AG20443 (cell line): ENCODE measurements at places on chromosomes 7 and 10.
A peak's percentile ranks its signal among the peaks of the same experiment; 100 is the strongest.

GRCh38 chr10:90751107-90751997 is 106.5 kb downstream of the HTR7 start:
- peak; percentile 57 for DNase-seq

GRCh38 chr10:53162856-53163255 is 390.3 kb upstream of the MBL2 start:
- no peak for DNase-seq

- no peak for DNase-seq
Observed at GRCh38 chr7:22563032-22563501, 63.1 kb upstream of the STEAP1B start.

GRCh38 chr10:132714986-132715775 is 70.8 kb downstream of the NKX6-2 start:
- no peak for DNase-seq

DNA sequence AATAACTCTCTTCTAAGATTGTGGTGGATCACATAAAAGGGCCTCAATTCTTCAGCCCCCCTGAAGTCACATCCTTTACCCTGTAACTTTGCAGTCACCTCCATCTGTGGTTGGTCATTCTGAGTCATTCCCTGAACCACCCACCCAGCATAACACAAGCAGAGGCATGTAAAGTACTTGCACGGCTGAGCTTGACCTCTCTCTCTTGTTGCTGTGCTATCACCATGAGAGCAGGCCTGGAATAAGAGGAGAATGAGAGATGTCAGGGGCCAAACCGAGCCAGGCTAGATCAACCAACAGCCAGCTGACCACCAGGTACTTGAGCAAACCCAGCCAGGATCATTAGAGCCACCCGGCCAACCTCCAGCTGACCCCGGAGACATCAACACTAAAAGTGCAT is 13.5 kb upstream of the STK17A start:
- DNase-seq: peak; percentile 54

DNA sequence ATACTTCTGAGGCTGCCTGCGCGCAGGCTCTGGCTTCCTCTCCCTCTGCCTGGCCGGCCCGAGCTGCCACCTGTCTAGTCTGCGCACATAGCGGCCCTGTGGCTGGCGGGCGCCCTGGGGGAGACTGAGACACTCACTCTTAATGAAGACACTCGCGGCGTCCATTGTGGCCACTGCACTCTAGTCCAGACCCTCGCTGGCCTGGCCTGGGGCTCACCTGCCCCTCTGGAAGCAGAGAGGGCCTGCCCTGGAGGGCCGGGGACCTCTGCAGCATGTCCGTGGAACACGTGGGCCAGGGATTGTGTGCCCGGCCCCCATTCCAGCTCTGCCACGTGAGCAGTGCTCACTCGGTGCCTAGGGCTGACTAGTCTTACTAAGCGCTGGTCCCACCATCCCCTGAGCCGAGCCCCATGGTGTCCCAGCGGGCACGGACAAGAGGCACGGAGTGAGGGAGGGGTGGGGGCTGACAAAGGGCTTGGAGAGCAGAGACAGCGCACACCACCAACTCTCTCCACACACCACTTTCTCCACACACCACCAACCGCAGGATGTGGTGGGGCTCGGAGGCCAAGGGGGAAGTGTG is 149.3 kb downstream of the ELFN1 start:
- no peak for DNase-seq

GRCh38 chr10:28211759-28212158 is 91.1 kb downstream of the MPP7 start:
- no peak for DNase-seq

DNA sequence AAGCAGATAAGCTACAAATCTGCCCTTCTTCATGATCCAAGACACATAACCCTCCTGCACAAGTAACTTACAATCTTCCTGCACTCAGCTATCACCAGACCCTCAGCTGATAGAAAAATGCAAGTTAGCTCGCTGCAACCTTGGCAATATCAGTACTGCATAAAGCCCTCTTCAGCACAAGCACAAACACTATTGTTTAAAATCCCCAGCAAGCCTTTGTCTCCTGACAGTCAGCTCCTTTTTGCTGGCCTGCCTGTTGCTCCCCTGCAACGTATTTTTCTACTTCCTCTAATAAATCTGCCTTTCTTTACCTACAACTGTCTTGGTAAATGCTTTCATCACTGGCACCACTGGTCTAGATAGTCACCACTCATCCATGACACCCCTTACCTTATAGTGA is 59.8 kb downstream of the BAMBI start:
- DNase-seq: no peak

- no peak for DNase-seq
Observed at GRCh38 chr10:42976351-42977031, 100.4 kb upstream of the RET start.

GRCh38 chr10:4720463-4720862 is 105.5 kb upstream of the AKR1E2 start:
- no peak for DNase-seq

DNA sequence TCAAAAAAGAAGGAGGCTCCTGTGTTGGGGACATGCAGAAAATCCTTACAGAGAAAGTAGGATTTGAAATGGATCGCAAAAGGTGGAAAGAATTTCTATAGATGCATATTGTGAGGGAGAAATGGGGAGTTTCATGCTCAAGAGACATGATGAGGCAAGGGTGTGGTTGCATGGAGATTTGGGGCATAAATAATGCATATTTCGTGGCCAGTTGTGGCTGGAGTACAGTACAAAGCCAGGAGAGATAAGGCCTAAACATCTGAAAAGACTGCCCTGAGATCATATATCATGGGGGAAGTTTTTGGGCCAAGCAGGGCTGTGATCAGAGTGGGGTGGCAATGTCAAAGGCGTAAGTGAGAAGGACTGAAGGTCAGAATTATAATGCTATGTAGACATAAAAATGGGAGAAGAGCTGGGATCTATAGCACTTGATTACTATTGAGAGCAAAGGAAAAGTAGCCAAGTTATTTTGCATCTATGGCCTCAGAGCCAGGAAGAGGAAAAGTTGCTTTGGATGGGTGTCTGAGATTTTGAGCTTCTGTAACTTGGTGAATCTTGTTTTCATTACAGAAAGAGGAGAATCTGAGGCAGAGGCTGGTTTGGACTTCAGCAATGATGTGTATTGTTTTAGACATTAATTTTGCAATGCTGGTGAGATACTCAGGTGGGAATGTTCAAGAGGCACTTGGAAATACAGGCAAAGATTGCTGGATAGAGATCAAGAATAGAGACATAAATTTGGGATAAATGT is 166.6 kb downstream of the INHBA start:
- DNase-seq: no peak

- DNase-seq: no peak
Observed at GRCh38 chr10:28367929-28368484, 65.1 kb upstream of the MPP7 start.

DNA sequence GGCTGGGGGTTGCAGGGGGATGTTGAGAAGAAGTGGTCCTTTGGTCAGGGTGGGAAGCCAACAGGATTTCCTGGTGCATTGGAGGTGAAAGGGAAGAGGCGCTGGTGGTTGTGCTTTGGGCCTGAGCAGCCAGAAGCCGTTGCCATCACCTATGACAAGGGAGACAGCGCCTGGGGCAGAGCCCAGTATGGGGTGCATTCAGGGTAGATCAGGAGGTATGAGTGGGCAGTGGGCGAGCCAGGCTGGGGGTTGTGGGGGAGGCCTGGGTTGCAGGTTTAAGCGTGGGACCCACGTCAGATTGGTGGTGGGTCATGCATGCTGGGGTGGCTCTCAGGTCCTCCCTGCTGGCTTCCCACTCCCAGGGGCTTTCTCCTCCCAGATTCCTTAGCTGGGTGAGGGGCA is 6.3 kb upstream of the PILRB start:
- no peak for DNase-seq

GRCh38 chr10:14583252-14583651 is 191.4 kb downstream of the FAM107B start:
- no peak for DNase-seq

- no peak for DNase-seq
Observed at GRCh38 chr7:157552295-157552993, 215.6 kb downstream of the DNAJB6 start.

DNA sequence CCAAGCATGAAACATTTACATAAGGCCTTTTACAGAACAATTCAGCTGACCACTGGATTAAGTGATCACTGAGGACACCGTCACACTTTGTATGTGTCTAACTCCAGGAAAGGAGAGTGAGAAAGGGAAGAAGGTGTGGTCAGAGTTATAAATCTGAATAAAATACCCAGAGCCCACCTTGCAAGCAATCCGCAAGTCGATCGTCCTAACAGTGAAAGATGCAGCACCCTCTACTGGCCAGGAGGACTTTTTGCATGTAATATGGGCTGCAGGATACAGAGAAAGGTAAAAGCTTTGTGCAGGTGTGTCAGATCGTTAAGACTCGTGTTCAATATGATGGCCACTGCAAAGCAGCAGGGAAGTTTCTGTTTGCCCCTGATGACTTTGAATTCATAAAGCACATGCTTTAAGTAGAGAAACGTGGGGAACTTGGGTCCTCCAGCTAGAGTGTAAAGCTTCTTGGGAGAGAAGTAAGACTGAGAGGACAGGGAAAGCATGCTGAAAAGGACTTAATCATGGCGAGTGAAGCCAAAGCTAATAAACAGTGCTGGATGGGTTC is 68.5 kb upstream of the BMPER start:
- DNase-seq: no peak

DNA sequence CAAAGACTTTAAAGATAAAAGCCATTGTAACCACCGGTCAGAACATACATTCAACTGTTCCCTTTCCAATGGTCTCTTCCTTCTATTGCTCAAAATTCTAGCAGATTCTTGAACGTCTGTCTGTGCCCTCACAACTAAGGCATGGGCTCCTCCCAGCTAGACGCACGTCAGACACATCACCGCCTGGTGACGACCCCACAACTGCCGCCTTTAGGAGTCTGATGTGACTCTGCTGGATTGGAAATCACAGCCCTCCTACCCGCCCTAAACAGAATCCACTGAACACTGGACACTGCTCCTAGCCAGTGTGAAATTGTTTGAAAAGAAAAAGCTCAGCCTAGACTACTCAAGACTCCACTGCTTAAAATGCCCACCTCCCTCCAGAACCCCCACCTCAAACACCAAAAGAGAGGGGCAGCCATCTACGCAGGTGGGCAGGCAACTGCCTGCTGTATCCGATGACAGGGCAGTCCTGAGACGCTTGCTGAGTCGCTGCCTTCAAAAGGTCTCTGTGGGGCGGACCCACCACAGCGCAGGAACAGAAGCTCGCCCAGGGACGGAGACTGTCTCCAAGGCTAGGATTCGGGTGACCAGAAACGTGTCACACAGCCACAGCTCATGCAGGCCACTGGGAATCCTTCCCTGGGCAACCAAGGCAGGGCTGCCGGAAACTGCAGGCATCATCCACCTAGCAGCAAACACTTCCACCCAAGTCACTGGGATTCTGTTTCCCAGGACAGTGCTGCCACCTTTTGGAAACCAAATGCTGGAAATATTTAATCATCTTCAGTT is 34.7 kb downstream of the GSDME start:
- DNase-seq: peak; percentile 53

GRCh38 chr10:131803860-131804425 is 96.9 kb upstream of the PPP2R2D start:
- no peak for DNase-seq

DNA sequence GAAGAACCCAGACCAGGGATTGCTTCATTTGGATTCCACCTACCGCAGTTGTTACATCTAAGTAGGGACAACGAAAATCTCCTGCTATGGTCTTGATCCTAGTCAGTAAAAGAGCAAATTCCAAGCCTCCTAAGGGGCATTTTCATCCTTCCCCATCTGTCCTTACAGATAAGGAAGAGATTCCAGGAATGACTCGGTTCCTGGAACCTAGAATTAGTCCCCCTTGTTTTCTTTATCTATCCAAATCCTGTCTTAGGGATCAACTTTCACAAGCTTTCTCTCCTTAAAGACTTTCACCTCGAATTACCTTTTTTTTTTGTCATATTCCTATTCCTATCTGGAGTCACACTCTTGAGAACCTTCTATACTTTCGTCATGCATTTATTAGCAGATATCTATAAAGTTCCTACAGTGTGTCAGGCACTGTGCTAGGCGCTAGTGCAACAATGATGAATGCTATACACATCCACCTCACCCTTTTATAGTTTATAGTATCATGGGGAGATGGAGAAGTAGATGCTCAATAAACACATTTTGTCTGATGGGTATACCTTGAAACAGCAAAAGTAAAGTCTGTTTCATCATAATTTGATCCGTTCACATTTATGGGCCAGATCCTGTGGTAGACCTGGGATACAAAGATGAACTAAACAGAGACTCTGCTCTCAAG is 39.2 kb downstream of the LAMB4 start:
- no peak for DNase-seq

DNA sequence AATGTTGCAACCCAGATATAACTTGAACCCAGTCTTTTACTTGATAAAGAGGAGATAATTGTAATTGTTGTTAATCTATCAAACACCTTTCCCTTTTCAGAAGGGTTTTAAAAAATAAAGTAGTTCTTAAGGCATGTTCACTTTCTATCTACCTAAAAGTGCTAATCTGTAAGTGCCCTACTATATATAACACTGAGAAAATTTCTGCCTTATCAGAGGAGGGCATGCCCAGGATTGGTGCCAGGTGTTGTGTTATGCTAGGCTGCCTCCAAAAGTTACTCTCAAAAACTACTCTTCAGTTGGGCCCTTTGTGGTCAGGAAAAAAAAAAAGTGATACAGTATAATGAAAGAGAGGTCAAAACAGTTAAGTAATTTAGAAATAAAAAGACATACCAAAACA is 36.3 kb downstream of the SMNDC1 start:
- no peak for DNase-seq

- no peak for DNase-seq
Observed at GRCh38 chr7:50594136-50594535, 28.9 kb upstream of the DDC start.

GRCh38 chr7:130899071-130899560 is 165.1 kb upstream of the KLF14 start:
- DNase-seq: no peak

DNA sequence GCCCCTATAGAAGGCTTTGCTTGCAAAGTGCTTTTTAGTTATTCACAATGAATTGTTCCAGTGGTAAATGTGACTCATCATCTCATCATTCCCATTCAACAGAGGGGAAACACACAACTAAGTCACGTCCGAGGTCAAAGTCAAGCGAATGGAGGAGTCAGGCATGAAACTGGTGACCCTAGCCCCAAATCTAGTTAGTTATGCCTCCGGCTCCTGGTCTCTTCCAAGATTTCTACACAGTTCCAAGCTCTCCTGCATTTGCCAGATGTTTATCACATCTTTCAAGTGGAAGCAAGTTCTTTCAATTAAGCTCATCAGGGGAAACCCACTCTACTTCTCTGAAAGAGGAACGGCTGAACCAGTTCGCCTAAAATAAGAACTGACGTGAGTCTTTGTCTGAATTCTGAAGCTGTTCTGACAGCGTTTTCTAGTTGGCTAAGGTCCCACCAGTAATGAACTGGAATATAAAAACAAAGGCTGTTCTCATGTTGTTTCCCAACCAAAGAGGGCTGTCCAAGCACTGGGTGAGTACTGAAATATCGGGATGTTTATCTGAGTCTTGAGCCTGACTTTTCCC is 140.9 kb upstream of the NRBF2 start:
- DNase-seq: no peak

GRCh38 chr10:7700577-7701125 is 2.5 kb upstream of the ITIH2 start:
- peak; percentile 18 for DNase-seq

- DNase-seq: no peak
Observed at GRCh38 chr7:11604505-11604904, 227.5 kb downstream of the THSD7A start.

- no peak for DNase-seq
Observed at GRCh38 chr10:128938558-128938957, 528.5 kb upstream of the MGMT start.

- no peak for DNase-seq
Observed at GRCh38 chr7:96534221-96534620, 175.4 kb downstream of the SEM1 start.

- no peak for DNase-seq
Observed at GRCh38 chr10:50394832-50395231, 143.5 kb upstream of the ASAH2 start.

GRCh38 chr7:13849163-13849892 is 140.1 kb downstream of the ETV1 start:
- no peak for DNase-seq
